ENCODE measurements at places on chromosomes 13 and 19.

- DNase-seq = no peak
These were observed 80.9 kb downstream of the FLT1 start for GRCh38 chr13:28413999-28414398.

GRCh38 chr19:7783991-7784423 is 21.0 kb downstream of the CLEC4M start:
- DNase-seq = no peak

DNA sequence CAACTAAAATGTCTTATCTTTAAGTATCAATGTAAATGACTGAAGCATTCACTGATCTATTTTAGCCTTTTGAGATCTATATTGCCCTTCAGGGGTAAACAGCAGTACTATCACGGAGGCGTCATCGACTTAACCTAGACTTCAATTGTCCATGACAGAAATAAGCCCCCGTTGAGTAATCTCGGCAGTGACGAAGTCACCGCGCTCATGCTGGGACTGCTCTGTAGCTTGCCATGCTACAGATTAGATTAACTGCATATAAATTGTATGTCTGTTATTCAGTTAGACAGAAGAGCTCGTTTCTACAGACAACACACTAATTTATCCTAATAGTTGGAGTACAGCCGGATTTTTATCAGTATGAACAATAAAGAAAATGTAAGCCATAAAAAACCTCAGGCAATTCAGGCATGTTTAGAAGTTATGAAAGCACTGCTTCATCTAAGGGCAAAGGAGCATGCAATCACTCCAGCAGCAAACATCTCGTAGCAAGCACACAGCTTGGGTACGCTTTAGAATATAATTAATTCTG is 56.6 kb downstream of the TUBGCP3 start:
- DNase-seq = no peak

DNA sequence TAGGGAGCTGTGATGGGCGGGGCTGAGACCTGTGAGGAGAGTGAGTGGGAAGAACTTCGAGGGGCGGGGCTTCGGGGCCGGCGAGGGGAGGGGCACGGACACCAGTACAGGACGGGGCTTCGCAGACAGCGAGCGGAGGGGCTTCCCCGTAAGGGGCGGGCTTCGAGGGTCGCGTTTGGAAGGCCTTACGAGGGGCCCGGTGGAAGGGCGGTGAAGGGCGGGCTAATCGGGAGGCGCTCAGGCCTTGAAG is 4.1 kb upstream of the EMP3 start:
- peak; percentile 98 for DNase-seq

DNA sequence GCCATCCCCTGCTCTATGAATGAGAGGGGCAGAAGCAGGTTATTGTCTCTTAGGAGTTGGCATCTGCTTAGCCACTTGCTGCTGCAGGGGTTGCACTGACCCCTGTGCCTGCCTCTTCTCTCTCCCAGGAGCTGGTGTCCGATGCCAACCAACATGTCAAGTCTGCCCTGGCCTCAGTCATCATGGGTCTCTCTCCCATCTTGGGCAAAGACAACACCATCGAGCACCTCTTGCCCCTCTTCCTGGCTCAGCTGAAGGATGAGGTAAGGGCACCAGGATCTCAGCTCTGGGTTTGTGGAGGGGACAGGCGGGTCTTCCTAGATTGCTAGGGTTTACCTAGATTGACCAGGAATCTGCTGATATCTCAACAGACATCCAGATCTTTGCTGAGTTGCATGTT is 26.5 kb downstream of the PPP2R1A start:
- no peak for DNase-seq

GRCh38 chr19:38898788-38899446 is 501 bp downstream of the SIRT2 start:
- DNase-seq = no peak
